ENCODE measurements at places on chromosomes 3 and 15. TPM values are rescaled to one million over a fixed set of nuclear protein-coding genes. Genes with fewer than 3 reads are reported as not detected.

DNA sequence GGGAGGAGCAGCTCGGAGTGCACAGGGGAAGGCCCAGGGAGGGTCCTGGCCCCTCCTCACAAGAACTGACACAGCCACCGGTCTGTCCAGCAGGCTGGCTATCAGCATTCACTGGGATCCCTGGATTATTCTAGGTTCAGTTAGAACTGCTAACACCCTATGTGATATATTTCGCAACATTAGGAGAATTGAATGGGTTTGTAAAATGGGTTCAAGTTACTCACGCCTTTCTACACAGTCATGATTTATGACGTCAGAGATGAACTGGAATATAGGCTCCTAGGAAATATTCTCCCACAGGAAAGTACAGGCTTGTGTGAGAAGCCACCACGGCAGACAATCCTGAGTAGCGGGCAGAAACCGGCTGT, 969 bp upstream of the BSN start:
- DNase-seq: no peak

DNA sequence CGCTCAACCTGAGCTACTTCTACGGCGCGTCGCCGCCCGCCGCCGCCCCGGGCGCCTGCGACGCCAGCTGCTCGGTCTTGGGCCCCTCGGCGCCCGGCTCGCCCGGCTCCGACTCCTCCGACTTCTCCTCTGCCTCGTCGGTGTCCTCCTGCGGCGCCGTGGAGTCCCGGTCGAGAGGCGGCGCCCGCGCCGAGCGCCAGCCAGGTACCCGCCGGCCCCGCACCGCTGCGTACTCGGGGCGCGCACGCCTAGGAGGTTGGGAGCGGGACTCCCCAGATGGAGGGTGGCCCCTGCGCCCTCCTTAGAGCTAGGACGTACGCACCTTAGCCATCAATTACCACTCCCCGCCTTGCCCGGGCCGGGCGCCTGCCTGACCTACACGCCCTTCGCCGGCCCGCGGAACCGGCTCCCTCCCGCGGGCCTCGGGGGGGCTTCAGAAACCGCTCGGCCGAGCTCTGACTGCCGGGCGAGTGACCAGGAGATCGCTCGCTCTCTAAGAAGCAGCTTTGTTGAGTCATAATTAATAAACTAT, 466 bp downstream of the NFKBIZ start:
- DNase-seq: peak; percentile 76

GRCh38 chr3:40768536-40768935, 243.8 kb downstream of the ZNF621 start:
- no peak for DNase-seq

RCN2 gene
- total RNA-seq: 16.7 TPM

TMEM207 gene
- total RNA-seq: not detected

IL17RE gene
- total RNA-seq: 3.0 TPM

Data from right lobe of liver (tissue), 6 donors.